IPS DF 19.7 (cell line): ENCODE measurements at places on chromosomes 12 and 14.

- no peak for DNase-seq
Observed at GRCh38 chr12:96294831-96295230, 100.7 kb downstream of the ELK3 start.

GRCh38 chr12:117792471-117792870 lies 176.3 kb downstream of the KSR2 start:
- no peak for DNase-seq

GRCh38 chr12:100867639-100868393 lies 73.2 kb downstream of the ANO4 start:
- DNase-seq, result no peak

DNA sequence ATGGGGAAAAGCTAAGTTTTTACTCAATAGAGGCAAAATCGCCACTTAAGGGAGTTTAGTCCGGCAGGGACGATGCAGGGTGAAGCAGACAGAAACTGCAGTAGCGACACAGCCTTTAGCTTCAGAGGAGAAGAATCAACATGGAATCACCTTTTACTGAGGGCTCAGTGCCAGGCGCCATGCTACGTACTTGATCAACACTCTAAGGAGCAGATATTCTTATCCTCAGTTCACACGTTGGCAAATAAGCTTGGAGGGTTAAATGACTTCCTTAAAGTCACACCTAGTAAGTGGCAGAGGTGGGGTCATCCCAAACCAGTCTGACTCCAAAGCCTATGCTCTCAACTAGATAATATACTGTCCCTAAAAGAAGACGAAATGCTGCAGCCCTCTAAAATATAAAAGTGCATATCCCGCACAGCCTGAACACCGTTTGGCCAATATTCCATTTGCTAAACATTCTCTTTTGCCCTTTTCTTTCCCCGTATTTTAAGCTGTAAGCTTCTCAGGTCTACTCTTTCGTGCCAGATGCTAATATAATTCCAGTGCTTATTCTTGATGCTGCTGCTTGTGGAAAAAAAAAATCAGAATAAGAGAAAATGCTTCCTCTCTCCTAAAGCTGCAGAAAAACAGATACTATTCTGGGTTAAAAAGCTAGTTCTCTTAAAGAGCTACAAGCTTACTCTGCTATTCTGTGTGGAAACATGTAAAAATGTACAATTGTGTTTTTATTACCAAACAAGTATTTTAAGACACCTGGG lies 10.9 kb downstream of the CCDC92 start:
- DNase-seq, result no peak

- DNase-seq, result no peak
Observed at GRCh38 chr12:38538319-38538718, 221.7 kb downstream of the ALG10B start.

- DNase-seq, result no peak
Observed at GRCh38 chr12:53205747-53206419, 1.2 kb downstream of the ITGB7 start.

GRCh38 chr12:56818629-56819028 lies 55.5 kb downstream of the HSD17B6 start:
- no peak for DNase-seq

DNA sequence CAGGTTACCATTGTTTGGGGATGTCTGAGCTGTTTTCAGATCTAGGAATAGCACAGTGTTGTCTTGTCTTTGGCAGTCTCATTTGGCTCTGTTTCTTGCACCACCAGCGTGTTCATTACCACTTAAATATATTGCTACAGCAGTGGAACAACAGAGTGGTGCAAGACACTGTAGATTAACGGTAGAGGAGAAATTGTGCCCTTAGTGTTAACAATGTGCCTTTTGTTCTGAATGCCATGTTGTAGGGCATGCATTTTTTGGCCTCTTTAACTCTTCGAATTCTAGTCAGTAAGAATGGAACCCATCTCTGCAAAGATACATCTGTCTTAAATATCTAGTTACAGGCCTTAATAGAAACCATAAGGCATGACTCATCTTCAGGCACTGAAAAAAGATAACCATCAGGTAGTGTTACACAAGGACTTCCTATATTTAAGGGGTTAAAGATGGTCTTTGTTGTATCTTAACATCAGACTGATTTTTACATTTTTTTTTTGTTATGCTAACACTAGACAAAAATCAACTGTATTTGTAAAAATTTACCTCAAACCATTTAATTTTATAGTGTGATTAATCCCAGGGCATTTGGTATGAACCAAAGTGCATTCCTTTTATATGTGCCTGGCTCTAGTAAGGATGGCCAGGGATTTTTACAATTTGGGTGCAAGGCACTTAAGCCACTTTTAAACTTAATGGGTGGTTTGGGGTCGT lies 12.9 kb downstream of the DYRK2 start:
- no peak for DNase-seq

- no peak for DNase-seq
Observed at GRCh38 chr14:101635749-101636560, 74.7 kb downstream of the DIO3 start.

DNA sequence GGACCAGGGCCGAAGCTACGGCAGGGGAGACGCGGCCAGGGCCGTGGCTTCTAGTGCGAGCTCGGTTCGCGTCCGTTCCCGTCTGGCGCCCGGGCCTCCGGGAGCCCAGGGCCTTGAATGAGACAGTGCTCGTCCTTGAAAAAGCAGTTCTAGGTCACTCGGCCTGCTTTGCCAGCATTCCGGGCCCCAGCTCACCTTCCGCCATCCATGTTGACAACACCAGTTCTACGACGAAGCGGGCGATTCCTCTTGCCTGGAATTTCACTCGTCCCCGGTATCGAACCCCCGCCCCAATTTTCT lies 4.5 kb downstream of the OR10AD1 start:
- DNase-seq, result no peak

DNA sequence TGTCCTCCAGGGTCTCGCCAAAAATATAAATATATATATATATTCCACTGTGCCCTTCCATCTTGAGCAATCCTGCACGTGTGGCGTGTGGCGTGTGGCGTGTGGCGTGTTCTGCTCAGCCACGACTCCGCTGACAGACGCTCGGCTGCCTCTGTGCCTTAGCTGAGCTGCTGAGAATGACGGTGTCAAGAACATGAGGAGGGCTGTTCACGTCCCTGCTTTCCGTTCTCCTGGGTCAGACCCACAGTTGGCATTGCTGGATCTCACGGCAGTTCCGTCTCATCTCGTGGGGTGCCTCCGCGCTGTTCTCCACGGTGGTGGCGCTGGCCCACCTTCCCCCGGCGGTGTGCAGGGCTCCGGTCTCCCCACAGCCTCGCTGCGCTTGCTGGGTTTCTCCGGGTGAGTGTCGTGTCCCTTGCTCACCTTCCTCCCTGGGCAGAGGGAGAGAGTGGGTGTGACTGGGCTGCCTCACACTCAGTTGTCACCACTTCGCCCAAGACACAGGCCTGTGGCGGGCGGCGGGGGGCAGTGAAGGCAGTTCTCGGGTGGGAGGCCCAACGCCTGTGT lies 9.4 kb downstream of the GPR132 start:
- DNase-seq, result no peak

GRCh38 chr12:84079626-84080025 lies 833.0 kb downstream of the SLC6A15 start:
- no peak for DNase-seq

DNA sequence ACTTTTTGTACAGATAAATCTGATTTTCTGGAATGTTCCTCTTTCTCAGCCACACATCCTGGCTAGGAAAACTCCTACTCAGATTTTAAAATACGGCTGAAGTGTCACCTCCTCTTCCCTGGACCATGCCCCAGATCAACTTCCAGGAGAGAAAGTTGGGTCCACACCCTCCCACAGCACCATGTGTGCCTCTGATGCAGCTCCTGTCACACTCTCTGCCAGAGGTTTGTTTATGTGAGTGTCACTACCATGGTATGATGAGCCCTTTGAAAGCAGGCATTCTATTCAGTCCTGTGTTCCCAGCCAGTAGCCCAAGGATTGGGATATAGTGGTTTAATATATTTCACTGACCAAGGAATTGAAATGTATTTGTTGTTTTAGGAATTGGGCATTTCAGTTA lies 287.2 kb upstream of the ATP2B1 start:
- DNase-seq, result no peak

DNA sequence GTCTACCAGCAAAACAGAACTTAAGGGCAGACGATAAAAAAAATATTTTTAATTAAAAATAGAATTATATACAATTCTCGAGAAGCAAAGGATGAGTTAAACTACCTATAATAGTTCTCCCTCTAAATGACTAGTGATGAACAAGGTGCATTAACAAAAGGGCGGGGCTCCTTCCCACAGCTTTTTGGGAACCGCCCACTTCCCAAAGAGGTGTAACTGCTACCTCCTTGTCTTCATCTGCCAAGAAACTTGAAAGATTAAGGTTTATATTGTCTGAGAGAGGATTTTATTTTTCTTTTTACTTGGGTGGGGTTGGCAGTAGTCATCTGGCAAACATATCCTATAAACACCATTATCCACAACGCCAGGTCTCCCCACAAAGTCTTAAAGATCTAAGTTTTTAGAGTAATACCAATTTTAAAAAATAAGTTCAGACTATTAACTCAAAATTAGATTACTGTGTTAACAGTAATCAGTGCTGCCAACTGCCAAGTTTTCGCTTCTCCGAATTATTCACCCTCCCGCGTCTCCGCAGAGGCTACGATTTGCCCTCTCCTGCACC lies 938 bp downstream of the RALGAPA1 start:
- DNase-seq, result no peak

GRCh38 chr12:81359736-81360135 lies 281.9 kb downstream of the ACSS3 start:
- DNase-seq, result no peak

- no peak for DNase-seq
Observed at GRCh38 chr12:89334548-89335169, 17.6 kb downstream of the DUSP6 start.

DNA sequence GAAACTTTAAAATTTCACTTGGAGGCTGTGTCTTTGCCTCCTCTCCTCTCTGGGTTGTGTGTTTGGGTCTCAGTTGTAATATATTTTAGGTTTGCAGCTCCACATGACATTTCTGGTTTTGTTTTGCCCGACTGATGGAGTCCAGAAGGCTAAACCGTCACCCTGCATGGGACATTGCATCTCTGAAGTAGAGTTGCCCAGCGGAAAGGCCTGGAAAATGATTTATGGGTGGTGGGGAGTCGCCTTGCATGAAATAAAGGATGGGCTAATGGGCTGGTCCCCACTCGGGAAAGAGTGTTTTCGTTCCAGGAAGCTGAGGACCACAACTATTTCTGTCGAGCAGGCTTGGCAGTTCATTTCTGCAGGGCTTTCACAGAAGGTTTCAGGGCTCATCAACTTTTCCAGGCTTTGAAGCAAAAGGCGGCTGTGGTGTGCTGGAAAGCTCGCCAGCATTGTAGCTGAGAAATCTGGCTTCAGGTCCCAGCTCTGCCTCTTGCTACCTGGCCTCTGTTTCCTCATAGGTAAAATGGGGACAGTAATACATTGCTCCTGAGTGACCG lies 74.8 kb upstream of the GSC start:
- no peak for DNase-seq

DNA sequence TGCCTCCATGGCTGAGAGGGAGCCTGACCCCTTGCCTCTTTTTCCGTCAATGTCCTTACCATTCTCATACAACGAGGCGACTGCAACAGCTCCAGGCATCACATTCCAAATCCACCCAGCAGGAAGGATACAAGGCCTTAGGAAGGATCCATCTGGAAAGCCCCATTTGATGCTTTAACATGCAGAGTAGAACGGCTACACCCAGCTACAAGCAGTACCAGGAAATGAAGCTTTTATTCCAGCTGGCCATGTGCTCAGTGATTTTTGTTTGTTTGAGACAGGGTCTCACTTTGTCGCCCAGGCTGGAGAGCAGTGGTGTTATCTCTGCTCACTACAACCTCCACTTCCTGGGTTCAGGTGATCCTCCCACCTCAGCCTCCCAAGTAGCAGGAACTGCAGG lies 124.8 kb downstream of the TMEM132D start:
- no peak for DNase-seq

DNA sequence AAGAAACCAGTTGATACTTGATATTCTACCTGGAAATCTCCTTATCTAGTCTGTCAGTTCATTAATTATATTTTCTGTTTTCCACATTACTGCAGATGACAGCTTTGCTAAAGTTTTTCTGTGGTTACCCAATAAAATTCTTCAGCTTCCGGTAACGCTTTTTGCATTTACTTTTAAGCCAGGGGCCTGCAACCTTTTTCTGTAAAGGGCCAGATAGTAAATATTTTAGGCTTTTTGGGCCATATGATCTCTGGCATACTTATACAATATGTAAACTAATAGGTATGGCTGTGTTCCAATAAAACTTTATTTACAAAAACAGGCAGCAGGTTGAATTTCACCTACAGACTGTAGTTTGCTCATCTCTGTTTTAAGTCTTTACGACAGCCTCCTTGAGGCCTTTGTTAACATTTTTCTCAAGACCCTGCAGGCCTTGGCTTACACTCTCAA lies 48.3 kb downstream of the SPATS2 start:
- no peak for DNase-seq

GRCh38 chr12:28949184-28949583 lies 199.9 kb upstream of the FAR2 start:
- DNase-seq, result no peak

DNA sequence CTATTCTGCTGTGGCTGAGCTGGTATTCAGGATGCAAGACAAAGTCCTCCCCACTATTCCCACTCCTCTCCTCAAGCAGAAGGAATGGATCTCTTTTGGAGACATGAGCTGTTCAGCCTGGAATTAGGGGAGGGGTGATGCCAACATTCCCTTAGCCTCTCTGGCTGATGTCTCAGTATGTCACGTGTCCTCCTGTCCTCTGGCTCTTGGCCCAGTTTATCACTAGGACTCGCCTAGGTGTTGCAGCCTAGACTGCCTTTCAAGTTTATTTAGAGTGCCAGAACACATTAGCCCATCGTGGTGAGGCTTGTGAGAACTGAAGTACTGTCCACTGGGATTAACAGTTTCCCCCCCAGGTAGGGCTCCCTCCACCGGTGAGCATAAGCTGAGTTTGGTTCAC lies 239.9 kb upstream of the MIS18BP1 start:
- DNase-seq, result no peak

DNA sequence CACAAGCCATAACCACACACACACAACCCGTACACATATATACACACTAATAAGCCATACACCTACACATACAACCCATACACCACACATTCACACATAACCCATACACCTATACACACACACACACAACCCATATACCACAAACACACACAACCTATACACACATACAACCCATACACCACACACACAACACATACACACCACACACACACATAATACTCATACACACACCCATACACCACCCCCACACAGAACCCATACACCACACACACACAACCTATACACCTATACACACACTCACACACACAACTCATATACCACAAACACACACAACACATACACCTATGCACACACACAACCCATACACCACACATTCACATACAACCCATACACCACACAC lies 44.1 kb downstream of the TMEM121 start:
- DNase-seq, result no peak

DNA sequence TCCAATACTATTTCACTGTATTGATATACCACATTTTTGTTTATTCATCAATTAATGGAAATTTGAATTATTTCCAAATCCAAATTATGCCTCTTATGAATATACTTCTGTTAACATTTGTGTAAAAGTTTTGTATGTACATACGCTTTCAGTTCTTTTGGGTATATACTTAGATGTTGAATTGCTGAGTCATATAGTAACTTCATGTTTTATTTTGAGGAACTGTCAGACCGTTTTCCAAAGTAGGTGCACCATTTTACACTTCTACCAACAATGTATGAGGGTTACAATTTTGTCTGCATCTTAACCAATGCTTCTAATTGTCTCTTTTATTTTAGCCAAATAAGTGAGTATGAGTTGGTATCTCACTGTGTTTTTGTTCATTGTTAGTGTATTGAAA lies 10.2 kb upstream of the CCER1 start:
- DNase-seq, result no peak
